ENCODE measurements at places on chromosomes 2 and 18.

DNA sequence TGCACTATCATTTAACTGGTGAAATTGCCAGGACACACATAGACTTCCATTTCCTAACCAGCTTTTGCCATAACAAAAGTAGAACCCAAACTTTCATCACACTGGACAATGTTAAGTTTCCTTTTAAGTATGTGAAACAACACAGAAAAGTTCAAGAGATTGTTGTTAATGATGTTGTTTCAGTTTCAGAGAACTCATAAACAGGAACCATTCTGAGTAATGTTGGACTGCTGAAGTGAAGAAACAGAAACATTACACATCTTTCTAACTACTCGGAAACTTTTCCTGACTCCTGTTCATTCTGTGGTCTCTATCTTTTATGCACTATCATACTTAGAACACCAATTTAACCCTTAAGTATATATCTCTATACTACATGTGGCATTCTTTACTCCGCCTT is 179.2 kb downstream of the RIT2 start:
- no peak for DNase-seq

DNA sequence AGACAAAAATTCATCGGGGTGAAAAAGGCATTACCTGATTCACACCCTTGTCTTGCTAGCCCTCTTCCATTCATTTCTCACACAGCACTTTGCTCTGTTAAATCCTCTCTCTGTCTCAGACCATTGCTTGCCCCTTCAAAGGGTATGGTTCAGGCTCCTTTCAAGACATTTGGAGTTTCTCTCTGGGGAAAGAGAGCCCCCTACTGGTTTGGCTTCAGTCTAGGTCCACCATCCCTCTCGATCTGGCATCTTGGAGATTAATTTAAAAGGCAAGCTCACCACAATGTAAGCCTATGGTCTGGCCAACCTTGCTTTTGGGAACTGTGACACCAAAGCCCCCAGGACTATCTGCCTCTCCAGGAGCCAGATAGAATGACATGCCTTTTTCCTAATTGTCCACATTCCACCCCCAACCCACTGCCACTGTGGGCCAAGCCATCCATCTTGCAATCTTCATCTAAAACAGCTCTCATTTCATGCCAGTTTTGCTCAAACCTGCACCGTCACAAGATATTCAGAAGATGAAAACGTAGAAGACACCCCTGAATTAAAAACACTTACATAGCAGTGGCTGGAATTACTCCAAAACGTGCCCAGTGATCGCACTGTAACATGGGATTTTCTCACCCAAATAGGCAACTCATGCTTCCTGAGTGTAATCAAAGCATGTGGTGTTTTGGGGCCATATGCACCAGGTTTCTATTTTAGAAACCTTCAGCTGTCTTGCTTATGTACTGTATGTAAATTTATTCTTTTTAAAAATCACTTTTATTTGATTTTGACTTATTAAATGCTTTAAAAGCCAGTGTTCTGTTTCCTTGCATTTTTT is 93.9 kb downstream of the FARSB start:
- DNase-seq: peak; percentile 82

DNA sequence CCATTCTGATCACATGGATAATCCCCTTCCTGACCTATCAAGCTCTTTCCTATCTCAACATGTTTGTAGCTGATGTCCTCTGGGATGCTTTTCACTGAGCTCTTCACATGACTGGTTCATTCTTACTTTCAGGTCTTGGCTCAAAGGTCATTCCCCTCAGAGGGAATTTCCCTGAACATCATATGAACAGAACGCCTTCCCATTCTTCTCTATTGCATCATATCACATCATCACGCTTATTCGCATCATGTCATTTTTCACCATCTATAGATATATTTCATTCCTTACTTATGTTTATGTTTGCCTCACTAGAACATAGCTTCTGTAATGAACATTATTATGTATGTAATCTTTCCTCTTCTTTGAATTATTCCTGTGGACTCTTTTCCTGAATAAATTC is 178.9 kb upstream of the APCDD1 start:
- DNase-seq: no peak

DNA sequence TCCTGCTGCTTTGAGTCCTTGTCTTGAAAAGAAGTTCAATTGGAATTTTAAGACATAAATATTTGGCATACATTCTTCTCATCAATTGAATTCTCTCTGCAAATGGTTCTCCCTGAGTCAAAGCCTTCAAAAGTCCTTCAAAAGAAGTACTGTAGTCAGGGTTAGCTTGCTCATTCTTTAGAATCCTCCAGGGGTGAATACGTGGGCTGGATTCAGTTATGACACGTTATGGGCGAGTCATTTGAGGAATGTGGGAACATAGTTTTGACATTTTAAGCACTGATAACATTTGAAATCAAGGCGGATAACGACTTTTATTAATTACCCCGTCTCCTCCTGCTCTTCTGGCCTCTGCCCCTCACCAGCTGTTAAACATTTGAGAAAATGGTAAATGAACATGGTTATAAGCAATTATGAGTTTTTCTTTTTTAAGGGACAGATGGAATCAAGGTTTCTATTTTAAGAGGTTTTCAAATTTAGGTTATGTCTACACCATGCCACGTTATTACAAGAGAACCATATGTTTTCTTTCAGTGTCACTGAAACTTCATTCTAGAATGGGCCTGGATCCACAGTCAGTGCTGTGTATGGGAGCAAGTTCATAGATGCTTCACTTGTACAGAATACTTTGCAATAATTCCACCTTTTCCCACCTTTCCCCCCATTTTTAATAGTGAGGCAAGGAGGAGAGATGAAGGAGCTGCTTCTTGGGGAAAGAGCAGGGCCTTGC is 273.1 kb downstream of the TSN start:
- no peak for DNase-seq

DNA sequence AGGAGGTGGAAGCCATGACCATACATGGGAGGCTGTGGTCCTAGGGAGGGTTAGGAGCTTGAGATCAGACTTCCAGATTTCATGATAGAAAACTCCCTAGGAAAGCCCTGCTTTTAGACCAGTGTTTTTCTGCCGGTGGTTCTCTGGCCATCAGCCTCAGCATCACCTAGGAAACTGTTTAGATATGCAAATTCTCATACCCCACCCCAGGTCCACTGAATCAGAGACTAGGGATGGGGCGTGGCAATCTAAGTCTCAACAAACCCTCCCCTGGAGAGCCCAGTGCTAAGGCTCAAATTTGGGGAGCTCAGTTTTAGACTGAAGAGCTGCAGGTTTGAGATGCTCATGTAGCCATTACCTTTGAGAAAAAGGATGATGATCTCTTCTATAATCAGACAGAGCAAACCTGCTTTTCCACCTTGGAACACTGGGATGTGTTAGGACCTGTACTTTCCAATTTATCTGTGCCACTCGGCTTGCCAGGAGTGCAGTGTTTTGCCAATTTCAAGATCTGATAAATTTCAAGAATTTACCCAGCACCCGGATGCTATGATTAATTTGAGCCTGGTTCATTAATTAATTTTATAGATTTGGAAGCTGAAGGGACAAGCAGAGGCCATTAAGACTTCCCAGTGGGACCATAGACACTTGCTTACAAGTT is 31.5 kb upstream of the LYPD6B start:
- no peak for DNase-seq
